ENCODE measurements at places on chromosomes 4 and X. TPM values are rescaled to one million over a fixed set of nuclear protein-coding genes. Genes with fewer than 3 reads are reported as not detected.
A peak's percentile ranks its signal among the peaks of the same experiment; 100 is the strongest.

Gene FAT4
- total RNA-seq: not detected

- peaks cover 12% of the 10 kb centered on the region for H3K4me1 ChIP-seq
- no peaks in the 10 kb centered on the region for H3K36me3 ChIP-seq
- no peaks in the 10 kb centered on the region for H3K27me3 ChIP-seq
- H3K4me3 ChIP-seq: peak overlapping the region; percentile 91
Observed at GRCh38 chr4:141636771-141637460, 533 bp downstream of the IL15 start.

DNA sequence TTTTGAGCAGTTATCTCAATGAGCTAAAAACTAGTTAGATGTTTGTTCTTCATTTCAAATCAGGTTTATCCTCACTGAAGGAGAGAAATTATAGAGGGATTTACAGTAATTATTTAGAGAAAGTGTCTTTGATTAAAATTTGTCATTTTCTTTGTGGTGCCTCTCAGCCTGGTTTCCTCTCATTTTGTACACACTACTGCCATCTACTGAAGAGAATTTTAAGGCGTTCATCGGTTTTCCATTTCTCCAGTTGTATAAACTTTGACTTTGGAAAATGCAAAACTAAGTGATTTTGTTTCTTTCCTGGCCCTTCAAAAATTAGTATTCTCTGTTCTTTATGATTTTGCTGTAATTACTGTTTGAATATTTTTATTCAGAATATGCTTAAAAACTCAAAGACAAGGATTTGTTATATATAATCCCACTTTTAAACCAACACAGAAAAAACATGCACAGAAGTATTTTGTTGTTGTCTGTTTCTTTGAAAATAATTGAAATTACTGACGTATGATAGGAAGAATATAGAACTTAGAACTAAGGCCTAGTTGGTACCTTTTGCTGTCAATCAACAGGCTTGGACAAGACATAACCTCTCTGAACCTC, 34.4 kb upstream of the ANXA3 start:
- H3K36me3 ChIP-seq: no peaks in the 10 kb centered on the region
- no peak overlapping the region for H3K4me3 ChIP-seq
- DNase-seq: no peak
- no peaks in the 10 kb centered on the region for H3K4me1 ChIP-seq
- H3K27me3 ChIP-seq: no peaks in the 10 kb centered on the region

Gene MAGEA9B
- not detected for total RNA-seq

Gene PLAC8
- 259 TPM for total RNA-seq

DNA sequence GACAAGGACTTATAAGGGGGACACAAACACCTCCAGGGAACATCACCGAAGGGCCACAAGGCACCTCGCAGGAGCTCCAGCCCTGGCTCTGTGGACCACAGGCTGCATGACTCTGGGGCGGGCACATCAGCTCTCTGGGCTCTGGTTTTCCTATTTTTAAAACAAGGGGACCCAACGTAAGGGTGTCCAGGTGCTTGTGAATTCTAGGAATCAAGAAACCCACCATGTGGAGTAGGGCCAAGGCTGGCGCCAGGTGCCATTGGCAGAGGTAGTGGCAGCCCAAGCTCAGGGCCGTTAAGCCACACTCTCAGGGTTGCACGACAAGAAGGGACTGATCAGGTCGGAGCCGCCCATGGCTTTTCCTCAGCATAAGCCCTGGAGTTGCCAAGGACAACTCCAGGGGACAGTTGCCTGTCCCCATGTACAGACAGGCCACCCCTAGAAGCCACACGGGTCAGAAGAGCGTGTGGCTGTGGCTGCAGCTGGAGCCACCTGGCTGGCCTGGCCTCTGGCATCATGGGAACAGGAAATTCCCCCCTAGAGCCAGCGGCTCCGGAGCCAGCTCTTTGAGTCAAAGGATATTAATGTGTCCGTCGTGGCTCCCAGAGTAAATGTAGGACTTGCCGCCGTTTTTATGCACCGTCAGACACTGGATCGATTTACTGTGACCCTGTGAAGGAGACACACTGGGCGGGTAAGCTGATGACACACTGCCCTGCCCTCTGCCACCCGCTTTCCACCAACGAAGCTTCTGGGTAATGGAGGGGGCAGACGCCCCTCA, 32.5 kb downstream of the WDR1 start:
- H3K27me3 ChIP-seq: no peaks in the 10 kb centered on the region
- DNase-seq: no peak
- H3K4me3 ChIP-seq: no peak overlapping the region
- peaks cover 99% of the 10 kb centered on the region for H3K36me3 ChIP-seq
